ENCODE measurements at places on chromosomes 12 and 14.
A peak's percentile ranks its signal among the peaks of the same experiment; 100 is the strongest.

DNA sequence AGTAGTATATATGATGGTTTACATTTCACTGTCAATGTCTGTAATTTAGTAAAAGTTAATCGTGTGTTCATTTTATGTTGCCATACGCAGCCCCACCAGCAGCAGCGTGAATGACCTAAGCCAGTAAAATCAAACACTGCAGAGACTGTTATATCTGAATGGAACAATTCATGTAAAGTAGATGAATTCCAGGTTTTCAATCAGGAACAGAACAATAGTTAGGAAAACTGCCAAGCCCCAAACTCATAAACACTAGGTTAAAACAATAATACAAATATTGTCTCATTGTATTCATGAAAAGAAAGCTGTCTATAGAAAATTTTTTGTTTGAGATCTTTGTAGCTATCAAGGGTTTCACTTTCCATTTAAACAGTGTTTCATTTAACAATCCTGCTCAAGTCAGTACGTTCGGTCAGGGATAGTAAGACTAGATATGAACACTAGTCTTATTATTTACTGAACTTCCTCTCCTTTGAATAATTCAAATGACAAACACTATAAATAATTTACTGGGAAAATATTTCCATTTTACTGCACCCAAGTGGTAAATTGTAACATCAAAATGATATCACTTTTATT, 256.8 kb upstream of the FLRT2 start:
- DNase-seq, result no peak

DNA sequence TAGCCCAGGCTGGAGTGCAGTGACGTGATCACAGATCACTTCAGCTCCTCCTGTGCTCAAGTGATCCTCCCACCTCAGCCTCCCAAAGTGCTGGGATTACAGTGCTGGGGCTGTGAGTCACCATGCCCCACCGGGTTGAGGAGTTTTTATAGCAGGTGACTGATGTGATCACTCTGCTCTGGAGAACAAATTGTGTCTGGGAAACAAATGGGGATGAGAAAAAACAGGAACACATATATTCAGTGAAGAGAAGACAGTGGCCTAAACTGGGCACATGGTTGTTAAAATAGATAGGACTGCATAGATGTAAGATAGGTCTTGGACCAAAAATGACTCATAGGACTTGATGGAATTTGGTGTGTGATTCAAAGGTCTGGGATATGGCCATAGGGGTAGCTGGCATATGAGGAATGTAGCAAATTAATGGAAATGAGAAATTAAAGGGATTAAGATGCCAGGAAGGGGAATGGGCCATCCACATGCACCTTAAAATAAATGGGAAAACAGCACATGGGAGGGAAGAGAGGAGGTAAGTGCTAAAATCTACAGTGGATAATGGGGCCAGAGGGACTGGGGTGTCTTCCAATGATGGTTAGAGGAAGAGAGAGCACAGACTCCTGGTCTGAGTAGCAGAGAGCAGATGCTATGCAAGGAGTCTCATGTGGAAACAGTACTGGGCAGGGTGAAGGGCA, 11.2 kb downstream of the BCAT1 start:
- peak; percentile 61 for DNase-seq

DNA sequence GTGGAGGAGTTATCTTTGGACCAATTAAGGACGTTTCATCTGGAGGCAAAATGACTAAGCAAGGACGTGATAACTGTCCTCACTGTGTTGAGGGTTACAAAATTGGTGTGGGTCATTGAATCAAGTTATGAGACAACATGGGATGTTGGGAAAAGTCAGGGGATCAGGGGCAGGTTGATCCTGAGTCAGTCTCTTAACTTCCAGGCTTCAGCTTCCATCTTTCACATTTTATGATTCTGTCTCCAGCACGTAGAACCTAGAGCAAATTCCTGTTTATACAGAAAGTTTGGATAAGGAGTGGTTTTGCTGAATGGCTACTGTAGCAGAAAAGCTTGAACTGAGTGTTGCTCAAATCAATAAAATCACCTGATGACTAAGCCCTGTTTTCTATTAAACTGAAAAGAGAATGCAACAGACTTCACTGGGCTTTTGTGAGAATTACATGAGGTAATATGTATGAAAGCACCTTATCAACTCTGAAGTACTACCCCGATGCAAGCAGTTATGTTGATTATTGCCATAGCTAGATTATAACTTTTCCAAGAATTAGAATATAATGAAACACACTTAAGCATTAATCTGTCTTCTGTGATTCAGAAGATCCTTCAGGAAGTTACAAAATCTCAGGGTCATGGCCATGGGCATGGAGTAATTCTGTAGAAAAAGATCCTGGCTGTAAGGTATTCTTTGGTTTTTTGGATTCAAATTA, 184.8 kb downstream of the ETV6 start:
- peak; percentile 15 for DNase-seq

DNA sequence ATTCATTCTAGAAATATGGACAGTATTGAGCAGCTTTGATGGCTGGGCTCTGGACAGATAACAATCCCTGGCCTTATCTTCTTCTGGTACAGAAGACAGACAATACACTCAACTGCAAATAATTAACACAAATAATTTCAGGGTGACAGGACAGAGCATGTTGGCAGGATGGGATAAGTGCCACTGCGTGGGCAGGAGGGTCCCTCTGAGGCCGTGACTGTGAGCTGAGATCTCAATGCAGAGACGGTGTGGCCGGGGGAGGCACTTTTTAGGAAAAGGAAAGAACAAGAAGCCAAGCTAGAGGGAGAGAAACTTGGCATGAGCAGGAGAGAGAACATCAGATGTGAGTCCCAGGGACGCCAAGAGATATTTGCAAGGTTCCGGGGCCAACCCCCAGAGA, 8.1 kb downstream of the SYNE3 start:
- no peak for DNase-seq

DNA sequence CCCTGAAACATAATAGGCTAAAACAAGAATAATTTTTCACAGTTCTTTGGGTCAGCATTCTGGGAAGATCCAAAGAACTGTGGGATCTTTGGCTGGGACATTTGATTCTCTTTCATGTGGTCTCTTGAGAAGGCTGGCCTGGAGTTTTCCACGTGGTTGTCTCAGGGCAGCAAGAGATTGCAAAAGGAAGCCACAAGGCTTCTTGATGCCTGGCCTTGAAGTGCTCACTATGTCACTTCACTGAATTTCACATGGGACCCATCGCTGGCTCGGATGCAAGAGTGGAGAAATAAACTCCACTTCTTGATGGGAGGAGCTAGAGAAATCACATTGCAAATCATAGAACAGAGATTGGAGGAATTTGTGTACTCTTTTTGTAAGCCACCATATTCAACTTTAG, 343.4 kb downstream of the MED13L start:
- no peak for DNase-seq

GRCh38 chr12:95205016-95205624, 12.1 kb downstream of the FGD6 start:
- no peak for DNase-seq

GRCh38 chr14:75299059-75299458, 20.4 kb downstream of the FOS start:
- DNase-seq, result peak; percentile 51
